ENCODE measurements at places on chromosomes 5 and 9.

DNA sequence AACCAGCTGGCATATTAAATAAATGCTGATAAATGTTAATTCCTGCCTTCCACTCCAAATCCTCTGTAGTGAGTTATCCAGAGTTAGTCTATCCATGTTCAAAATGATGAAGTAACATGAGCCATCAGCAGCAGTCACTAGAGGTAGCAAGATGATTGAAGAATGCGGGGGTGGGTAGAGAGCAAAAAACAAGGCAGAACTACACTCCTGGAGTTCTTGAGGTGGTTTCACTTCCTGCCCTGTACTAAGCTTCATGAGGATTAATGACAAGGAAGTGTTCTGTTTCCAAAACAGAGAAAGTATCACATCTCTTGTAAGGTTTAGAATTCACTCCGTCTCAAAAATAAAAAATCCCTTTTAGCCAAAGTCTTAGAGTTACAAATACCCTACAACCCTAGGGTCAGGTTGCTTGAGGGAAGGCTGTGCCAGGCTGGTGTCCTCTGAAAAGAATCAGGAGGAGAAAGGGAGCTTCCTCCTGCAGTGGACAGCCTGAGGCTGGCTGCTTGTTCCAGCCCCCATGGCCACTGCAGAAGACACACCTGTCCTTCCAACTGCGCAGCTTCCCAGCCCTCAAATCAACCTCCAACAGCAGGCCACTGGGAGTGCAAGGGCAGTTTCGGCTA, 180.2 kb downstream of the DENND1A start:
- no peak for DNase-seq

DNA sequence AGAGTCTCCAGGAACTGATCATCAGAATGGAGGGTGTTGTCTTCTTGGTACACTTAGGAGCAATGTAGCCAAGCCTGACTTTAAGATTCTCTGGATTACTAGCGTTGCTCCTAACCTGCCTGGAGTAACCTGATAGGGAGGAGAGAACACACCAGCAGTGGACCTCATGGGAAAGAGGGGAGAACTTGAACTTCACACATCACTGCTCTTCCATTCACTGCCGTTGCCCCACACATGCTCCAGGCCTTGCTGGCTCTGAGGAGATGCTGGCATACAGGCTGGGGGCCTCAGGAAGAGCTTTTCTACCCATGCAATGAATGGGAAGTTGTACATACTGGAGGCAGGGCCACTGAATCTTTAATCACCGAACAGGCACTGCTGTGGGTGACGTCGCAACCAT, 60.3 kb upstream of the ADAMTS16 start:
- no peak for DNase-seq

DNA sequence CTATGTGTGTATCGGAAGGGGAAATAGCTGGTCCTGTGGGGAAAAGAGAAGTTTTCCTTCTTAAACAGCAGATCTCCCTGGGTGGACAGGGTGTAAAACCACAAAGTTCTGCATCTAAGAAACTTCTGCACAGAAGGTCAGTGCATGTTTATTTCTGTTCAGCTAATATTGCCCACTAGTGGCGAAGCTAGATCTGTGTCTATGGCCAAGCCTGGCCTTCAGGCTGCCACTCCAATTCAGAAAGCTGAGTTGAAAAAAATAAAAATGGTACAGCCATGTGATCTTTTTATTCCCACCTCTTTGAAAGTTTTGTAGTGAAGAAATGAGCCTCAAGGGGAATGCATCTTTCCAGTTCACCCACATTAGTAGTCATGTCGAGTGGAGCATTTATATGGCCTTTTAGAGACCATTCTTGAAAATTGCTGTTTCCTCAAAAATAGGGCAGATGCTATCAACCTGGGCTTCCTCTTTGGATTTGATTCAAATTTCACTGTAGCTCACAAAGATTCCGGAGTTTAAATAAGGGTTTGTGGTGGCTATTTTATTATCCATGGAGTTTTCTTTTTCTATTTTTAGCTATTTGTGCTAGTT, 488.0 kb downstream of the PRELID2 start:
- no peak for DNase-seq

DNA sequence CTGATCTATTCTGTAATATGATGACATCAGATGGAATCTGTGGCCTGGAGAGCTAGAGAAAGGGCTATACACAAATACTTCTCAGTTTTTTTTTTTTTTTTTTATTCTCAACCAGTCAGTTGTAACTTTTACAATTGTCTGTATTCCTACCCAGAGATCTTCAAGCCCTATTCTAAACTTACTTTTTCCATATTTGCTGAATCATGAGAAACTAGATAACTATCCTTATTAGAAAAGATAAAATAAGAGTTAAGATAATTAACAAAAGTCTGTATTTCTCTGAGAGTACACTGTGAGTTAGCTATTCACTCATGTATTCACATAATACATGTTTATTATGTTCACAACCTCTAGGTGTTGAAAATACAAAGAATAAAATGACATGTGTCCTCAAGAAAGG, 1575.9 kb downstream of the EFNA5 start:
- DNase-seq: no peak
